ENCODE measurements at places on chromosomes 13 and 19.

- peaks cover 5% of the 10 kb centered on the region for H3K27me3 ChIP-seq
- H3K4me3 ChIP-seq, result no peak overlapping the region
- H3K4me1 ChIP-seq, result peaks cover 4% of the 10 kb centered on the region
- H3K36me3 ChIP-seq, result no peaks in the 10 kb centered on the region
Observed at GRCh38 chr13:60267498-60268202, 103.9 kb upstream of the DIAPH3 start.

DNA sequence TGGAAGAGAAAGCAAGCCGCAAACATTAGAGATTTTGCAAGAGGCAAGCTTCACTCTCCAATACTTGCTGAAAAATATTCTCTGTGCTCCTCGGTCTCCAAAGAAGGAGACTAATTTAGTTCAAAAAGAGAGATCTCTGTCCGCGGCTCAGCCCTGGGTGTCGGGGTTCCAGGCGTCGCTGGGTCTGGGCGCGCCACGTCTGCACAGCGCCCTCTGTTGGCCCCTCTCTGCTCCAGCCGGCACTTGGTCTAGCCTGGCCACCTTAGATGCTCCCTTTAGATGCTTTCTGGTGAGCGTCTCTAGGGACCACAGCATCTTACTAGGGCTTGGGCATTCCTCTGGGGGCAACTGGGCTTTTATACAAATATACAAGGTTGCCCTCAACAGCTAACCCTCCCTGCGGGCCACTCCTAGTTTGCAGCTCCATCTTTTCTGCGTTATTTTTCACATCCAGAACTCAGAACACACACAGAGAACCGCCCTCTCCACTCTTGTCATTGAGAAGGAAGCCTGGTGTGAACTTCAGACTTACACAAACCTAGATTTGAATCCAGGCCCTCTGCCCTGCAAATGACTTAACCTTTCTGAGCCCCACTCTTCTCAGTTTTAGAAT, 78.3 kb downstream of the CYSLTR2 start:
- peak overlapping the region; percentile 18 for H3K27ac ChIP-seq
- peaks cover 6% of the 10 kb centered on the region for H3K4me1 ChIP-seq
- peak; percentile 50 for DNase-seq
- H3K36me3 ChIP-seq, result no peaks in the 10 kb centered on the region

- H3K27me3 ChIP-seq, result peaks cover 15% of the 10 kb centered on the region
- no peak overlapping the region for H3K27ac ChIP-seq
- peaks cover 22% of the 10 kb centered on the region for H3K4me1 ChIP-seq
- no peaks in the 10 kb centered on the region for H3K36me3 ChIP-seq
- no peak overlapping the region for H3K4me3 ChIP-seq
Observed at GRCh38 chr19:31018936-31019335, 330.3 kb downstream of the TSHZ3 start.

DNA sequence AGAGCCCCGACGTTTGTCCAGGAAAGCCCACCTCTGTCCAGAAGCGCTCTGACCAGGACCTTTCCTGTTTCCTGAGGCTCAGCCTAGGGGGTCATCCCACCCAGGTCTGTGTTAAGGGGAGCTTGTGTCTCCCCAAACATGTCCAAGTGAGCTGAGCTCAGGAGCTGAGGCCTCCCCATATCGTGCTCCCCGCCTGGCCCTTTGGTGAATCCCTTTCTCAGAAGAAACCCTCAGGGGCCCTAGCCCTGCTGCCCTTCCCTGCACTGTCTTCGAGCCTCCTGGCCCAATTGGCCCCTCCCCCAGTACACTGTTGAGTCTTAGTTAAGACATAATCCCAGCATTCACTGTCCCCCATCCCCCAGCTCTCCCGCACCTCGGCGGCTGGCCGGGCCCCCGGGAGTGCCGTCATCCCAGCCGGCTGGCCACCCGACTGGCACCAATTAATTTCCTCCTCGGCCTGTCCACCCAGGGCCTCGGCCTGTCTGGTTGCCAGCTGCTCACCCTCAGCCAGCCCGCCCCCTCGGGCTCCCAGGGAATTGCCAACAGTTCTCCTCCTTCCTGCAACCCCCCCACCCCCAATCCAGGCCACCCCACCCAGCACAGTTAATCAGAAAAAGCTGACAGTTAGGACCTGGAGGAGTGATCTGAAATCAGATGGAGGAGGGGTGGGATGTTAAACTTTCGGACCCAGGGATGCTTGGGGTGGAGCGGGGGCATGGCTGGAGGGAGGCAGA, 13.6 kb downstream of the IER2 start:
- H3K4me3 ChIP-seq, result peak overlapping the region; percentile 93
- peak overlapping the region; percentile 99 for H3K27ac ChIP-seq
- no peaks in the 10 kb centered on the region for H3K36me3 ChIP-seq
- no peak for DNase-seq
- peaks cover 69% of the 10 kb centered on the region for H3K4me1 ChIP-seq

DNA sequence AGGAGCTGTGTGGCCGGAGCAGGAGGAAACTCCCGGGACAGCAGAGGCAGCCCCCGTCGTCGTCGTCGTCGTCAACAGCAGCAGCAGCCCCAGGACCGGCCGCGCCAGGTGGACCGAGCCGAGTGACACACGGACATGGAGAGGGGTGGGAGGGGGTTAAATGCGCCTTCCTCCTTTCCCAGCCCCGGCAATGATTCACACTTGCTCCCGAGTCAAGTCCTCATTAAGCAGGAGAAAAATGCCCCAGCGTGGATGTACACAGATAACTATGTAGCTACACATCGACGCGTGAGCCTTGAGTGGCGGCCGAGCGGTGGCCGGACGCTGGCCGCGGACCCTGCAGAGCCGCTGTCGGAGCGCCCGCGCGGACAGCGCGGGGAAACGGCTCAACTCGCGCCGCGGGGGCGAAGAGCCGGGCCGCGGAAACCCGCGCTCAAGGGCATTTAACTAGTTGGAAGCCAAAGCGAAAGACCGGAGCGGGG, 645 bp downstream of the UBL3 start:
- peak overlapping the region; percentile 90 for H3K27ac ChIP-seq
- peaks cover 9% of the 10 kb centered on the region for H3K27me3 ChIP-seq
- peak overlapping the region; percentile 95 for H3K4me3 ChIP-seq
- H3K36me3 ChIP-seq, result no peaks in the 10 kb centered on the region

DNA sequence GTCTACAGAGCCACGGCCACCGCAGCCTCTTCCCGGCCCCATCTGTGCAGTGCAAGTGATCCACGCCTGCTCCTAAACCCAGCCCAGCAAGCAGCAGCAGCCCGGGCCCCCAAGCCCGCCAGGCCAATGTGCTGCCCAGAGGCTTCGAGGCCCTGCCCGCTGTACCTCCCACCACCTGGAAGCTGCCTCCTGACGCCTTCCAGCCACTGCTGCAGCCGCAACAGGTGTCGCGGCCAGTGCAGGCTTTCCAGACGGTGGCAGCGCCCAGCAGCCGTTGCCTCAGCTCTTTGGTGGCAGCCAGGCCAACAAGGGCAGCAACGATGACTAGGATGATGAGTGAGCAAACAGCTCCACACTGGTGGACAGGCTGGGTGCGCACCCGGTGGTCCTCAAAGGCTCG, 50.2 kb upstream of the TPM4 start:
- no peaks in the 10 kb centered on the region for H3K36me3 ChIP-seq
- no peaks in the 10 kb centered on the region for H3K27me3 ChIP-seq
- H3K27ac ChIP-seq, result no peak overlapping the region
- H3K4me1 ChIP-seq, result no peaks in the 10 kb centered on the region

GRCh38 chr13:48402325-48402932, 10.5 kb downstream of the LPAR6 start:
- peak overlapping the region; percentile 76 for H3K27ac ChIP-seq
- peaks cover 80% of the 10 kb centered on the region for H3K4me1 ChIP-seq
- DNase-seq, result no peak
- H3K27me3 ChIP-seq, result no peaks in the 10 kb centered on the region

- H3K36me3 ChIP-seq, result no peaks in the 10 kb centered on the region
- H3K27ac ChIP-seq, result no peak overlapping the region
- H3K4me3 ChIP-seq, result no peak overlapping the region
- H3K4me1 ChIP-seq, result no peaks in the 10 kb centered on the region
- no peak for DNase-seq
Observed at GRCh38 chr13:61294467-61295191, 121.0 kb downstream of the PCDH20 start.

DNA sequence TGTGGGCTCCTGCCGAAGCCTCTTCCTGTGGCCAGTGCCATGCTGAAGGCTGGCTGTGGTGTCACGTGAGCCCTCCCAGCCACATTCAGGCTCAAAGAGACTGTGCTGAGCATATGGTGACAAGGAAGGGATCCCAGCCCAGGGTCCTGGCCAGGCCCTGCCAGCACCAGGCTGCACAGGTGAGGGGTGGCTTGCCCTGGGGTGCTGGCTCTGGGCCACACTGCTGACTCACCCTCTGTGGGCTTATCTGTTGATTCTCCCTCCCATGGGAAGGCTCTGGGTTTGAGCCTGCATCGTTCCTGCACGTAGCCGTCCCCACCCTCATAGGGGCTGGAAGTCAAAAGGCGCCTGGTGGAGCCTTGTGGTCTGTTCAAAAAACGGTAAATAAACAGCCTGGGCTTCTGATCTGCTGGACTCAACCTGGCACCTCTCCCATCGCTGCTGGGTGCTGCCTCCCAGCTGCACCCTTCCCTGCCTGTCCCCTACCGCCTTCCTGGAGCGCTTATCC, 31.1 kb downstream of the DNM2 start:
- no peaks in the 10 kb centered on the region for H3K36me3 ChIP-seq
- DNase-seq, result no peak
- peaks cover 3% of the 10 kb centered on the region for H3K27me3 ChIP-seq
- H3K4me3 ChIP-seq, result peak overlapping the region; percentile 29
- H3K27ac ChIP-seq, result peak overlapping the region; percentile 76

Data from immature natural killer cell (primary cell).